ENCODE measurements at places on chromosomes 7 and 10.

DNA sequence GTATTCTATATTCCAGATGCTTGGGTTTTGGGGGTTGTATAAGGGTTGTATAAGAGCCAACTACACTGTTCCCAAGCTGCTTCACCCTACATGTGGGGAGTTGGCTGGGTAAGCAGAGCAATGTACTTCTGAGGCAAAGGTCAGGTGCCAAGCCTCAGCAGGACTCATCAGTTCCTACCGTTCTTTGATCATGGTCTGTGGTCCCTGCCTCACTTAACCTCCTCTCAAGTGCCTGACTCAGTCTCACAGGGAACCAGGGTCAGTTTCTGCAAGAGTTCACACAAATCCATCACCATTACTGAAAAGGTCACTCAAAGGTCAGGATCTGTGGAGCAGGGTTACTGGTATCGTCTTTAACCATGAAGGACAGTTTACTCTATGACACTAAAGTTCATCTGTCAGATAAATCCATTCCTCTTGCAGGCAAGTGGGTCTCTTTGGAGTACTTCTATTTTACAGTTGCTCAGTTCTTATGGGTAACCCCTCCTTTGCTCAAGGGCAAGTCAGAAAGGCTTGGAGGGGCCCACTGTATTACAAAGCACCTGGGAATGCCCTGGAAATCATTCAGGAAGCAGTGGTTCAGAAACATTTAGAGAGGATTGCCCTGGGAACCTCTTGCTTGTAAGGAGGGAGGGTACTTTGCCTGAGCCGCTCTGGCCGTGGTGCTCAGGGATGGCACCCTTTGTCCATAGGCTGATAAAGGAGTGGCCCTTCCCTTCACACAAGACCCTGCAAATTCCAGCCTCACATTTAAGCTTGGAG, 184.3 kb upstream of the CDCA7L start:
- no peak for DNase-seq

DNA sequence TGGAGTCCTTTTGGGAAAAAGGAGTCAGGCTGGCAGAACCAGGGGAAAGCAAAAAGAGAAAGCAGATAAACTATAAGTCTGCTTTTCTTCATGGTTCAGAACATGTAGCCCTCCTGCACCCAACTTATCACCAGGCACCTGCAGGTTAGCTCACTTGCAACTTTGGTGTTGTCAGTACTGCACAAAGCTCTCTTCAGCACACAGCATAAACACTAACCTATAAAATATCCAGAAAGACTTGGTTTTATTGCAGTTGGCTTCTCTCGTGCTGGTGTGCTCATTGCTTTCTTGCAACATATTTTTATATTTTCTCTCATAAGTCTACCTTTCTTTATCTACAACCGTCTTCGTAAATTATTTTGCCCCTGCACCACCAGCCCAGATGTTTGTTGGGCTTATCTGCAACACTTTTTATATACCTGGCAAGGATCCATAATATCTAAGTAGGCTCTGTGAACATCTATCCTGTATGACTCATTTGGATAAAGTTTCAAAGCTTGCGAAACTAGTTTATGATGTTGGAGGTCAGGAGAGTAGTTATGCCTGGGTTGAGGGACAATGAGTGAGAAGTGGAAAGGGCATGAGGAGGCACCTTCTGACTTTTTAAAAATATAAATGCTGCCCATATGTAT, 164.6 kb downstream of the ANKRD30A start:
- DNase-seq = no peak

DNA sequence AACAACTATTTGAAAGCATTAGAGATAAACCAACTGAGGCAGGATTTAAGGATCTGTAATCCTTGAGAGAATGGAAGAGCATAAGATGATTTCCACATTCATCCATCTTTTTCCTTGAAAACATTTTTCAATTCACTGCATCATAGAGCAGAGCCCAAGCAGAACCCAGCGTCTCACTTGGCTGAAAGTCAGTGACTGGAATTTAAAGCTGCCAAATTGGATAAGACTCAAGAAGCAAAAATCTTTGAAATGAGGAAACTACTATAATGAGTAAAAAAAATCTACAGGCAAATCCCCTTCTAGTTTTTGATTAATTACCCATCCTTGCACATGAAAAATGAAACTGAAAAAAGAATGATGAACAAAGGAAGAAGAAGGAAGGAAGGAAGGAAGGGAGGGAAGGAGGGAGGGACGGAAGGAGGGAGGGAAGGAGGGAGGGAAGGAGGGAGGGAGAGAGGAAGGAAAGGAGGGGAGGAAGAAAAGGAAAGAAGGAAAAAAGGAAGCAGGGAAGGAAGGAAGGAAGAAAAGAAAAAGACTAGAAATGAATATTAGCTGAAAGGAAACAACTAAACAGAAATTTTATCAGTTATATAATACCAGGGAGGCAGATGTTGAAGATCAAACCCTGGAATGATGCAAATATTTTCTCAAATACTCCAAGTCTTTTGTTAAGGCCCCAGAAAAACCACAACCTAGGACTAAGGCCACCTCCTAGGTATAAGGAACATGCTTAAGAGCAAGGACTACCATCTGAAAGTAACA, 336.3 kb upstream of the MAGI2 start:
- DNase-seq = no peak

DNA sequence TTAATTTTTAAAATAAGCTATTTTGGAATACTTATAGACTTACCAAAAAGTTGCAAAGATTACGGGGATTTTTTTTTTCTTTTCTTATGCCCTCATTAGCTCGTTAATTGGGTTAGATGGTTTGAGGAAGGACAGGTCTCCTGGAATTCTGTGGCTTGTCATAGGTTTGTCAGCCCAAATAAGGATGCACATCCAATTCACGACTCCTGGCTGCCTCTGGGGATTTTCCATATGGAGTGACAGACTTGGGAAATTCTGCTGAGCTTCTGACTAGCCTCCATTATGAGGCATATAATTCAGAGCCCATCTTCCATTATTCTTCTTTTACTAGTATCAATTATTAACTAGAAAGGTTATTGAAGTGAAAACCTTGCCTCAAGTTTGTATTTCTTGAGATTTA, 102.1 kb downstream of the AUTS2 start:
- DNase-seq = no peak

DNA sequence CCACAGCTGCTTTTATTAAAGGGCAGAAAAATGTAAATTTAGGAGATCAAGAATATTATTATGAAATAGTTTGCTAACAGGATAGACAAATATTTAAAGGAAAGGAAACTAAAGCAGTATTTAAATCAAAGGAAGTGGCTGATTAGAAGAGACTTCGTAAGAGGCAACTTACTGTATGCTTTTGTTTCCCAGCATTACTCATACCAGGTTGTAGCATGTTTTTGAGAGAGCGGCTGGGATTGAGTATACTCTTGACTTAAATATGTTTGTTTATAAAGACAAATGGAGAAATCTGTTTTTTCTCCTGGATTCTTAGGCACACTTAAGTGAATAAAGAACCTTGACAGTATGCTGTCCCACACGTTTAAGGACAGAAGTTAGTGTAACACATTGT, 293.7 kb downstream of the ZNF248 start:
- DNase-seq = no peak

- DNase-seq = no peak
These were observed 33.6 kb downstream of the C7orf25 start for GRCh38 chr7:42878303-42878702.

DNA sequence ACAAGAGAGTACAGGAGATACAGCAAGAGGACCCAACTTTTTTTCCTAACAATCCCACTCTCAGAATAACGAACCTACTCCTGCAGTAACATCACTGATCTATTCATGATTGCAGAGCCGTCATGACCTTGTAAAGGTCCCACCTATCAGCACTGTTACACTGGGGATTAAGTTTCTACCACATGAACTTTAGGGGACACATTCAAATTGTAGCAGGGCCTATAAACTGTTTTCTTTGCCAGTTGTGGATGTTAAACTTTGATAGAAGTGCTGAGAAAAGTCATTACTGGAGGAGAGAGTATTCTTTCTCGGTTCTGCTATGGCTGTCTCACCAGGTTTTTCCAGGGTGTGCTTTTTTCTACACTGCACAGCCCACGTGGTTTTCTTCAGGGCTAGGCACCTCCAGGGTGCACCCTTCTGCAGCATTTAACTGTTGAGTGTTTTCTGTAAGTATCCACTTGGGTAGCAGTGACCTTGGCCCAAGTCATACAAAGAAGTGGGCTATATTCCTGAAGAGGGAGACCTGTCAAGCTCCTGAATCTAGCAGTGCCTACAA, 131.6 kb upstream of the AHR start:
- no peak for DNase-seq

GRCh38 chr7:152335900-152336571, 99.8 kb downstream of the KMT2C start:
- no peak for DNase-seq

GRCh38 chr10:103504181-103504783, 10.8 kb downstream of the NEURL1 start:
- DNase-seq = peak; percentile 17

- DNase-seq = no peak
These were observed 310.3 kb upstream of the AKR1E2 start for GRCh38 chr10:4515721-4516120.

- no peak for DNase-seq
These were observed 66.9 kb downstream of the OGDH start for GRCh38 chr7:44673324-44673723.

DNA sequence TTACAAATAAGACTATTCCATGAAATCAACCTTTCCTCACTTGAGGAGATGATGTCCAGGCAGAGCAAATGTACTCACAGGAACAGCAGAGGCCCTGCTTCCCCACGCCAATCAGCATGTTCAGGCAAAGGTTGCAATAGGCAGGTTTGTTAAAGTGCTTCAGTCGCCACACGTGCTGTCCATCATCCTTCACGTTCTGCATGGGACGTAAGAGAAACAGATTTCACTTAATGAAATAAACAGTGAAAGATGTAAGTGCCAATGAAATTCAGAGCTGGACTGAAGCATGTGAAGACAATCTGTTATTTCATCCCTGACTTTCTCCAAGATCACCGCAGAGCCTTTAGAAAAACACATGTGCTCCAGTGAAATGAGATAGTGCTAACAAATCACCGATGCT, 217.4 kb downstream of the DGKB start:
- DNase-seq = no peak

DNA sequence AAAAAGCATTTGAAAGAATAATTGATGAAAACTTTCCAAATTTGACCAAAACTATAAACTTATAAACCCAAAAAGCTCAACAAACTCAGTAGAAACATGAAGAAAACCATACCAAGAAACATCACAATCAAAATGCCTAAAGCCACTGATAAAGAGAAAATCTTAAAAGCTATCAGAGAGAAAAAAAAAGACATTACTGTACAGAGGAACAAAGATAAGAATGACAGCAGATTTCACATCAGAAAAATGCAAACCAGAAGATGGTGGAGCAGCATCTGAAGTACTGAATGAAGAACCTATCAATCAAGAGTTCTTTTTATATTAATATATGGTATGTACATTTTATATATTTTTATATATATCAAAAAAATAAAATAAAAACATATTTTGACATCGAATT, 2.4 kb upstream of the GPAM start:
- DNase-seq = no peak

GRCh38 chr10:101781984-101782810, 1.0 kb downstream of the NPM3 start:
- no peak for DNase-seq

DNA sequence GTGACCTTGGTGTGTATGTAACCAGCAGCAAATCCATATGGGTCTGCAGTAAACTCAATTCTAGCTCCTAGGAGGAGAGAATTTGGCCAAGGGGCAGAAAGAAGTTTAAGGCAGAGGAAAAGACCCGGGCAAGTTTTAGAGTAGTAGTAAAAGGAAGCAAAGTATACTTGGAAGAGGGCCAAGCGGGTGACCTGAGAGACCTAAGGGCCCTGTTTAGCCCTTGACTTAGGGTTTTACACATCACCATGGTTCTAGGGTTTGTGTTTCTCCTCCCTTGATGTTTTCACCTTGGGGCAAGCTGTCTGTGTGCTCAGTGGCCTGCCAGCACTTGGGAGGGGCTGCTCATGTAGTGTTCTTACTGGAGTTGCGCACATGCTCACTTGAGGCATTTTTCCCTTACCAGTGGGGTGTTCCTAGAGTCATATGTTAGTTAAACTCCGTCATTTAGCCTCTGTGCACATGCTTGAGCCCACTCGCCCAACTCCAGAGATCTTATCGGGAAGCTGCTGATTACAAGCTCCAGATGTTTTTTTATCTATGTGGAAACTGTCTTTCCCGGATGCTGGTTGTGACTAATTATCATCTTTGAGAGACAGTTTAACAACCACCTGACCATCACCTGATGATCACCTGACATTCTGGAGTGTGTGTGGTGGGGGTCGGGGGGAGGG, 137.6 kb upstream of the PRSS1 start:
- no peak for DNase-seq
